ENCODE measurements at places on chromosomes 2 and 18.

DNA sequence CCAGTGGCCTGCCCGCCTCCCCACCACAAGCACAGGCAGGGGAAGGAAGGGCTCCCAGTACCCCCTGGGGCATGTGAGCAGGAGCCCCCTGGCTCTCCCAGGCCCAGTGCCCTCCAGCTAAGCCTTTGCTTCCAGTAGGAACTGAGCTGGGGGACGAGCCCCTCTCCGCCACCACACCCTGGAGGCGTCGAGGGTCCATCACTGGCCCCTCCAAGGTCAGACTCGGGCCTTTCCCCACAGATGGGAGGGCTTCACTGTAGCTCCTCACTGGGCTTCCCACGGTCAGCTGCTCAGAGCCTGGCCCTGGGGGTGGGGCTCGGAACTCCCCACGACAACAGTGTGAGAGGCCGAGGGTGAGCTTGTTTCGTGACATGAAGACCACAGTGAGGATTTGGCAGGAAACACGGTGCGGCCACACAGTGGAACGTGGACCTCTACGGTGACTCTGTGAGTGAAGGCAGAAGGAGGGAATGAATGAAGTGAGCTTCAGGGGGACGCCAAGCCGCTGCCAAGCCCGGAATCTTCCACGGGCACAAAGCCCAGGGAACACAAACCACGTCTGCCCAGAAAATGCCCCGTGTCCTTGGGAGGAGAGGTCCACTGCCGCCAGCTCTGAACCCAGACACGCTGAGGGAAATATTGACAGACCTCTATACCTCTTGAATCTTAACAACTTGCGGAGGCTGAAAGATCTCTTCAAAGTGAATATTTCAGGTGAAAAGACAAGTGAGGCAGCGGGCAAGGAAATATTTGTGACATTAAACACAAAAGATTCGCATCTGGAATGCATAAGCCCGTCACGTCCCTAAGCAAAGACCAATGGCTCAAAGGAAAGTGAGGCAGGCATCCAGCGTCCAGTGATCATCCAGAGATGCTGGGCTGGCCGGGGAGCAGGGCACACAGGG, 144.8 kb upstream of the GPC1 start:
- DNase-seq, result no peak

- DNase-seq, result no peak
Measured at GRCh38 chr18:73047688-73048087, 179.9 kb upstream of the NETO1 start.

GRCh38 chr2:2046497-2046896, 284.6 kb downstream of the MYT1L start:
- no peak for DNase-seq

GRCh38 chr2:129092956-129093355, 774.3 kb upstream of the HS6ST1 start:
- no peak for DNase-seq

- DNase-seq, result no peak
Measured at GRCh38 chr2:70002241-70002899, 40.9 kb upstream of the ASPRV1 start.

DNA sequence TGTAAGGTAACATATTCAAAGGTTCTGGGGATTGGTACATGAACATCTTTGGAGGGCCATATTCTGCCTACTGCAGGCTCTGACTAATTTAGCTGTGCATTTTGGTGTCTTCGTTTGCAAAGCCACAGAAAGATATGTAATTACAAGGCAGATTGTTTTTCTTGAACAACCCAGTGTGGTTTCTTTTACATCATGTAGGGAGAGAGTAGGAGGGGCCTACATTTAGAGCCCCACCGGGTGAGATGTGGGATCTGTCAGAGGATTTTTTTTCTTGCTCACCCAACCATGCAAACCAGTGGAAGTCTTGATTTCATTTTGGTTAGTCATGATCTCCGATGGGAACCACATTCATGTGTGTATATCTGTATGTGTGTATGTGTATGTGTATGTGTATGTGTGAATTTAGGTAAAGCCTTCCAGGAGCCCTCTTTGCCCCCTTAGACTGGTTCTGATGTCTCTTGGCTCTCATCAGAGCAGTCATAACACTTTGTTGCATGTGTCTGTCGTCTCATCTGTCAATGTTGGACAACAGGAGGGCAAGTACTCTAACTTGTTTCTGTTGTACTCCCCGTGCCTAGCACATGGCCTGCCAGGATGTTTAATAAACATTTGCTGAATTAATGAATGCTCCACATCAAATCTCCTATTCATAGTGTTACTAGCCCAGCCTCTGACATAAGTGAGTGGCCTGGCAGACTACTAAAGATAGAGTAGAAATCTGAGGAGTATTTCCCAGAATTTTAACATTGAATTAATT, 239.9 kb downstream of the MTX2 start:
- no peak for DNase-seq

DNA sequence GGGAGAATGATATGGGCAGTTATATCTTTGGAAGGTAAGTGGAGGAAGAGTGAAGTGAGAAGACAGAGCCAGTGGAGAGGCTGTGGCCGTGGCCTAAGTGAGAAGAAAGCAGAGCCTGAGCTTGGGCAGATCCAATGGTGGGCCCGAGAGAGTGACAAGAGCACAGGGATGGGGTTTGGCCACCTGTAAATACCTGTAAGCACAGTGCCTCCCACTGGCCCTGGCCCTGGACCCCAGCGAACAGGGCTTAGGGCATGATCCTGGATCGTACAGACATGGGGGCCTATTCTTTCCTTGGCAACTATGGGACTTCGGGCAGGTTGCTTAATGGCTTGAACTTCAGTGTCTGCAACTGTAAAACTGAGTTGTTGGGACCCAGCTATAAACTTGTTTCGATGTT, 44.1 kb downstream of the MTCL1 start:
- no peak for DNase-seq

- no peak for DNase-seq
Measured at GRCh38 chr2:181915102-181915501, 23.6 kb downstream of the ITPRID2 start.

GRCh38 chr2:165827921-165828276, 33.9 kb upstream of the GALNT3 start:
- no peak for DNase-seq

GRCh38 chr18:73940721-73941120, 206.9 kb downstream of the FBXO15 start:
- DNase-seq, result no peak

DNA sequence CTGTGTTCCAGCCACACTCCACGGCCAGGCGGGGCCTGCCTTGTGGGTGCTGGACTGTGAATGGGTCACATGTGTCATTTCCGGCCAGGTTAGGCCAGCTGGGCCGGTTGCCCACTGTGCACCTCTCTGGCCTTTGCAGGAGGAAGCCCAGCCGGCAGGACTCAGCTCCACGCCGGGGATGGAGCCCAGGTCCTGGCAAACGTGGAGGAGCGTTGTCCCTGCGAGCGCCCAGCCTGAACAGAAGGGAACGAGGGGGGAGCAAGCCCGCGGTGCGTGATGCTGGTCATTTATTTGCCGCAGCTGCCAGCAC, 152.9 kb downstream of the PXDN start:
- no peak for DNase-seq

- DNase-seq, result no peak
Measured at GRCh38 chr2:10222-10875, 36.0 kb downstream of the FAM110C start.

DNA sequence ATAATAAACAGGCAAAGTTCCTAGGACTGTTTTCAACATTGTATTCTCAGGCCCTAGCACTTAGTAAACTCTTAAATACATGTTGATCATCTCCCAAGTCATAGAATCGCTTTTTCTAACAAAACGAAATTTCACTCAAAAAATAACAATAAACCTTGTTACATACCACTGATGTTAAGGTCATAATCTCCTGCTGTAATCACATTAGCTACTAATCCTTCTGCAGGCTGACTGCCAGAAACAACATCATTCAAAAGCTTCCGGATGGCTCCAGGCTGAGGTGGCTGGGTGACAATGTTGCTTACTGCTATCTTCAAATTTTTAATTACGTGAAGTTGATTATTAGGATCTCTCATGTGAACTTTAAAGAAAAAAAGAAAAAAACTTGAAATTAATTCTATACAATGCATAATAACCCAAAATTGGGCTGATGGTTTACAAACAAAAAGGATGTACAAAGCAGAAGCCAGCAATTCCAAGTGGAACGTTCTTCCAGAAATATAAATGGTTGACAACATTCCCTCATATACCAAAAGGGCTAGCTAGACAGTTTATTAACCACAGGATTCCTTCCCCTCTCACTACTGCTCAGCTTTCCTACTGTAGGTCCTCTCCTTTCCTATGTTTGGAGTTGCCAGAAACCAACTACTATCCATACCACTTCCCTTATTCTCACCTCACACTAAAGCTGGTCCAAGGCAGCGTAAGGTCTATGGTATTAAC, 11.6 kb downstream of the TRAPPC8 start:
- no peak for DNase-seq

- DNase-seq, result no peak
Measured at GRCh38 chr2:75788154-75788553, 77.4 kb upstream of the GCFC2 start.

DNA sequence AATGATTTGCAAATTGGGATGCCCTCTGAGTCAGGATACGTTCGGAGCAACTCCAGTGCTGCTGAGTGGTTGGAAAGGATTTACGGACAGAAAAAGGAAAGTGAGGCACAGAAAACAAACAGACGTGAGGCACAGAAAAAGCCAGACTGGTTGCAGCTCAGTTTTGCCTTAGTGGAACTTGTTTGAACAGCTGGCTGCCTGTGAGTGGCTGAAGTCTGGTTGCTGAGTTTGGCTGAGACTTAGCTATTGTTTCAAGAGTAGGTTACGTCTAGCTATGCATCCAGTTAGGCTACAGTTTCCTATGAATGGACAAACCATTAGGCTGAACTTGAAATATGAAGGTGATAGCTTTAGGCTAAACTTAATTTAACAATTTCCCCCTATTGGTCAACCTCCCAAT, 256.6 kb downstream of the VAPA start:
- no peak for DNase-seq

DNA sequence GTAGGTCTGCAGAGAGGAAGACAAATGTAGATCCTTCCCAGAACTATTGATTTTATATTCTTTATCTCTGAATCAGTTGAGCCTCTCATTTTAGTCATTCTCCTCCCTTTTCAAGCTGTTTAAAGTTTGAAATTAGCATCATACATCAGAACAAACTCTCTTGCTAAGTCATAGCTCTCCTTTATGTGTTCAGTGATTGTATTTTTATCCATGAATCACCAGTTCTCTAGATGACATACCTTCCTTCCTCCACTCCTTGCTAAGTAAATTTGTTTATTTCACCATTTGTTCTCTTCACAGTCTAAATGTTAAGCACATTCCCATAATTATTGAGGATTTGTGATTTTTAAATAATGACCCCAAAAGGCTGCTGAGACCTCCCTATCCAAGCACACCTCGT, 63.5 kb upstream of the RAPGEF4 start:
- DNase-seq, result no peak

DNA sequence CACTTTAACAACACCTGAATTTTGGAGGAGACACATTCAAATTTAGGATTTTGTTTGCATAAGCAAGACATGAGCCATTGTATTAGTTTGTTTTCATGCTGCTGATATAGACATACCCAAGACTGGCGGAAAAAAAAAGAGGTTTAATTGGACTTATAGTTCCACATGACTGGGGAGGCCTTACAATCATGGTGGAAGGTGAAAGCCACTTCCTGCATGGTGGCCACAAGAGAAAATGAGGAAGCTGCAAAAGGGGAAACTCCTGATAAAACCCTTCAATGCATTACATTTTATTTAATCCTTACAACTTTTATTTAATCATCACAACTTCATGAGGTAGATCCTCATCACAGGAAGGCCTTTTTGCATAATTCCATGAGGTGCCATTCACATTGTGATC, 242.0 kb upstream of the STON1 start:
- DNase-seq, result no peak

DNA sequence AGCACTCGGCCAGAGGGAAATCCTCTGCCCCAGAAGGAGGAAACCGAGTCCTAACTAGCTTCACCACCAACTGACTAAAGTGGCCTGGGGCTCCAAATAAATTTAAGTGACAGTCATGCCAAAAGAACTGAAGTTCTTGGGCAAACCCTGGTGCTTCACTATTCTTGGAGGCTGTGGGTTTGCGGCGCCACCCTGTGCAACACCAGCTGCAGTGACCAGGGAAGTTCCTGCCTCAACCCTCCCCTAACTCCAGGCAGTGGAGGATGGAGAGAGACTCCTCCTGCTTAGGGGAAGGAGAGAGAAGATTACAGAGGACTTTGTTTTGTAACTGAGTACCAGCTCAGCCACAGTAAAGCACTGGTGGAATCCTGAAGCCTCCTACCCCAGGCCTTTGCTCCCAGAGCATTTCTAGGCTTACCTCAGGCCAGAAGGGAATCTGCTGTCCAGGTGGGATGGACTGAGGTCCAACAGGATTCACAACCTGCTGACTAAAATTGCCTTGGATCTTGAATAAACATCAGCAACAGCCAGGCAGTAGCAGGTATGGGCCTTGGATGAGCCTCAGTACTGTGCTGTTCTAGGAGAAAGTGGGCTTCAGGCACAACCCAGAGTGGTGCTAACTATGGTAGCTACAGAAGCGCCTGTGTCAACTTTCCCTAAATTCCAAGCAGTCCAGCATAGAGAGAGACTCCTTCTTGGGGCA, 29.4 kb upstream of the BMP10 start:
- no peak for DNase-seq

GRCh38 chr18:28607991-28608390, 431.1 kb upstream of the CDH2 start:
- DNase-seq, result no peak

DNA sequence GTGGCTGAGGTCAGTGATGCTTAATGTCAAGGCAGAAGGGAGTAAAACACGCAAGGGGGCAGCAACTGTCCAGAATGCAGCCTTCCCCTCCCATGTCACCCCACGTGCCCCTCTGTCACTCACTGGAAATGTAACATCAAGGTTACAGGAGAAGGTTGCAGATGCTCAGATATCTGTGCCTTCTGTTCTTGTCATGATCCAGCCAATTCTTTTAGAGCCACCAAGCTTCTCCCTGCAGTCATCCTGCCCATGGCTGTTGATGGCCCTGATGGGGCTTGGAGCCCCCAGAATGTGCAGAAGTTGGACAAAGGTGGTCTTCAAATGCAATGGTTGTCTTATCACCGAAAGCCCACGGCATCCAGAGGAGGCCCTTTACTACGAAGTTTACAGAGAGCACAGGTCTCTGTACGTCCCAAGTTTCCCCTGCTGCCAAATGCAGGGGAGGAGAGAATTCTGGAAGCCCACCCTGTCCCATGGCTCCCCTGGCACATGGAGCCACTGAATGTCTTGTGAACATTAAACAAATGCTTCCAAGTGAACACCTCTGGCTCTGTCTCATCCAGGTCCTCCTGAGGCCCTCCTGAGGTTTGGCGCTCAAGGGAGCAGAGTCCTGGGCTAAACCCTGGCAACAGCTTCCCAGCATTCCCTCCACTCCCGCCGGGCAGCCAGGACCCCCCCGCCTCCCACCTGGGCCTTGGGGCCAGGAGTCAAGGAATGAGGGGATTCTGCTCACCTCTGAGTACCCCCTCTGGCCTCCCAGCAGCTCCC, 4.5 kb upstream of the GPR55 start:
- DNase-seq, result no peak

DNA sequence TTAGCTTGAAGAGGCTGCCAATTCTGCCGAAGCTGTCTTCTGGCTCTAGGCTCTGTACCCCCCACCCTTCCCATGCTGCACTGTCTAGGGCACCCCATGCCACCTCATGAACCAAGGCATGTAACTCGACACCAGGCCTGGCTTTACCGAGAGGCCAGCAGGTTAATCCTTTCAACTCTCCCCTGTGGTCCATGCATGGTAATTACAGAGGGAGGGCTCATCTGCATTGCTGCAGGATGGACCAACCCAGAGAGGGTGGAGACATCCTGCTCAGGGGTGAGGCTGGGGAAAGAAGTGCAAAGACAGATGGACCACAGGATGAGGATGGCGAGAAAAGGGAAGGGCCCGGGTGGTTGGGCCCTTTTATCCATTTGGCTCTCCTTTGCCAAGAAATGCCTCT, 65.8 kb downstream of the KCTD1 start:
- no peak for DNase-seq

Data from stimulated activated CD4-positive, alpha-beta T cell treated with anti-CD3 and anti-CD28 coated beads, TNF-alpha, amount 100 ng/mL, for 48 hours (primary cell).